ENCODE measurements at places on chromosomes 13 and 19.

- no peak for DNase-seq
These were observed 2.5 kb downstream of the LIPE start for GRCh38 chr19:42424712-42425131.

DNA sequence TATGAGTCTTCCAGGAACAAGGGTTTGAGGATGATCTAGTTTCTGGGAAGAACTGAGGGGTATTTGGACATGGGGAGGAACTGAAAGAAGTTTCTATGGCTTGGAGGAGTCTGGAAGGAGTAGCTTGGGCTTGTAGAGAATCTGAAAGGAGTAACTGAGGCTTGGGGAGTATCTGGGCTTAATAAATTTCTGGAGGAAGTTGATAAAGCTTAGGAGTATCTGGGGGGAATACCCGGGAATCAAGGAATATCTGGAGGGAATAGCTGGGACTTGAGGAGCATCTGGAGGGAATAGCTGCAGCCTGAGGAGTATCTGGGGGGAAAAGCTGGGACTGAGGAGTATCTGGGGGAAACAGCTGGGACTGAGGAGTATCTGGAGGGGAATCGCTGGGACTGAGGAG, 16.0 kb downstream of the FSD1 start:
- no peak for DNase-seq

- no peak for DNase-seq
These were observed 265.6 kb downstream of the GPC5 start for GRCh38 chr13:91664039-91664438.

- no peak for DNase-seq
These were observed 586.8 kb upstream of the MIR17HG start for GRCh38 chr13:90760639-90761038.

DNA sequence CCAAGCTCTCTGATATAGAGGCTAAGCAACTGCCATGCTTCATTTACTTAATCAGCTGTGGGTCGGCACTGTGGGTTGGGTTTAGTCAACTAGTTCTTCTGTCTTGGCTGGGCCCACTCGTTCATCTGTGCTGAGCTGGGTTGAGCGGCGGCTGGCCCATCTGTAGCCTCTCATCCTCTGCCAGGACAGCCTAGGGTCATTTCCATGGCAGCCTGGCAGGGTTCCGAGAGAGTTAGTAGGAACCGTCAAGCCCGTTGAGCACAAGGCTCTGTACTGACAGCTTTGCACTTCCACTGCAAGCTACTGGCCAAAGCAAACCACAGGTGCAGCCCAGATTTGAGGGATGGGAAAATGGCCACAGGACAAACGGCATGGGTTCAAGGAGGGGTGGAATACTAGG, 6.6 kb upstream of the ZNF835 start:
- DNase-seq, result no peak

DNA sequence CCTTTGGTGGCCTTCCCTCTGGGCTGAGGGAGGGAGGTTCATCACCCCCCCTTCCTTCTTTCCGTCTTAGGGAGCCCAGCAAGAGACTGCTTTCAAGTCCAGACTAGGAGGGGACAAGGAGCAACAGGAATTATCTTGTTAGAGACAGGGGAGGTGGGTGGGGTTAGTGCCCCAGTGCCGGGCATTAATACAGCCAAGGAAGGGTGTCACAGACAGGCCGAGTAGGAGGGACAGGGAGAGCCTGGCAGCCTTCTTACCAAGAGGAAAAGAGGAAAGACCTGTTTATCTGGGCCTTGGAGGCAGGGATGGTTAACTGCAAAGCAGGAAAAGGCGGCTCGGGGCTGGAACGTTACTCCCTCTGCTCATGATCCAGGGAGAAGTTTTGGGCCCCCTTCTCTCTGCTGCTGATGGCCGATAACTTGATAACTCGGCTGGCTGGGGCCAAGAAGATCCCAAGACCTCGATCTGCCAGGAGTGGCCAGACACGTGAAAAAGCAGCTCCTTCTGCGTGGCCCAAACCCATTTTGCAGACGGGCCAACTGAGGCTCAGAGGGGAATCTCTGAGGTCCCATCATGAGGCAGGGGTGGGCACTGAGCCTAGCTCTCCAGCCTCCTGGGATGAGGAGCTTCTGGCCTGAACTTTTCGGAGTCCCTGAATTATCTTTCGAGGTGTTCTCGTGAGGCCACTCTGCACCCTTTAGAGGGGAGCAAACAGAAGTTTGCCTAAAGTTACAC, 79.3 kb downstream of the PTPRS start:
- no peak for DNase-seq

DNA sequence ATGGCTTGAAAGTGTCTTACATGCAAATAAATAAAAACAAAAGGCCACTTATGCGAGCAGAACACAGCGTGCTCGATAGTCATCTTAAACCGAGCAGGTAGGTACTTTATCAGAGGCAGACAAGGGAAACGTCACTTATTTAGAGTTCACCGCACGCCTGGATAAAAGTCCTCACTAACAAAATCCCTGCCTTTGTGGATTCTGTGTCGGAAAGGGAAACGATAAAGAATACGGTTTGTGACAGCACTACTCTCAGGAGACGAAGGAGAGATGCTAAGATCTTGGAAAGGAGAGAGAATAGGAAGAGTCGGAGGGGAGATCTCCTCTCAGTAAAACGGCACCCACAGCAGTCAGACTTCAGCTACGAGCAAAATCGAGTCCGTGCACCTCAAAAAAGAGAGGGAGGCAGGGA, 581 bp downstream of the RCBTB1 start:
- DNase-seq, result no peak

DNA sequence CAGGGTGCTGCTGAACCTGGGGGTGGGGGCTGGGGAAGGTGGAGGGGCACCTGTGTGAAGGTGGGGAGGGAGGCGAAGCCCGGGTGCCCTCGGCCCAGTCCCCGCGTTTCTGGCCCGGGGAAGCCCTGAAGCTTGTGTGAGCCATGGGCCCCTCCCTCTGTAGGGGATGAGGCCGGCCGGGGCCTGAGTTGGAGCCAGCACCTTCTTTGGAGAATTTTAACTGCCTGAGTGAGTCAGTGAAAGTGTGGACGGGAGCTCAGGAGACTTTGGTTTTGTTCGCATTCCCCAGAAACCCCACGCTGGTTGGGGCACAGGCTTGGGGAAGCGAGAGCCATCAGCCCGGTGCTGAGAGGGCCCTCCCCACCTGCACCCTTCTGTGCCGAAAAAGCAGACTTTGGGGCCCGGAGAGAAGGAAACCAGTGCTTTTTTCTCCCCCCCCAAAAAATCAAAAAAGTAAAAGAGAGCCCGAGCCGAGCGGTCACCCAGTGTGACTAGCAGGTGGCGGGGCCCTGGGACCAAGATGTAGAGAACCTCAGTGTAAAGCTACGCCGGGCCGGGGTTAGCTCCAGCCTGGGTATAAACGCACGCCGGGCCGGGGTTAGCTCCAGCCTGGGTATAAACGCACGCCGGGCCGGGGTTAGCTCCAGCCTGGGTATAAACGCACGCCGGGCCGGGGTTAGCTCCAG, 45.1 kb downstream of the TMEM255B start:
- no peak for DNase-seq

- DNase-seq, result no peak
These were observed 17.2 kb upstream of the DACT3 start for GRCh38 chr19:46678110-46678732.

DNA sequence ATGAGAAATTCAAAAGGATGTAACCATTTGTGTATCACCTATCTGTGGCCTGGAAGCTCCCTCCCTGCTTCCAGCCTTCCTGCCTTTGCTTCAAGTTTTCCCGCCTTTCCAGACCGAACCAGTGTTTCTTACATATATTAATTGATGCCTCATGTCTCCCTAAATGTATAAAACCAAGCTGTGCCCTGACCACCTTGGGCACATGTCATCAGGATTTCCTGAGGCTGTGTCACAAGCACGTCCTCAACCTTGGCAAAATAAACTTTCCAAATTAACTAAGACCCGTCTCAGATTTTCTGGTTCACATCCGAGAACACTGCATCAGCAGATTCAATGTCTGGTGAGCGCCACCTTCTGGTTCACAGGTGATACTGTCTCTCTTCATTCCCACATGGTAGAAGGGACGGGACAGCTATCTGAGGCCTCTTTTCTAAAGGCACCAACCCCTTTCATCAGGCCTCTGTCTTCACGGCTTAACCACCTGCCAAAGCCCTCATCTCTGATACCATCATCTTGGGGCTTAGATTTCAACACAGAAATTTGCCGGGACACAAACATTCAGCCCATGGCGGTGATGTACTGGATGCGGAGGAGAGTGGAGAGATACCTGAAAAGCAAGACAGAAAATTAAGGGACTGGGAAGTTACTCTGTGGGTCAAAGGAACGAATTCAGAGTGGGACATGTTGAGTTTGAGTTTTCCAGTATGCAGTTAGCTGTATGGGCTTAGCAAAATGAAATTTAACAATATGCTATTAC, 58.7 kb upstream of the PABPC3 start:
- DNase-seq, result peak; percentile 76

GRCh38 chr19:8304841-8305621, 3.1 kb downstream of the CD320 start:
- no peak for DNase-seq

GRCh38 chr19:18480006-18480691, 41.7 kb downstream of the ELL start:
- peak; percentile 67 for DNase-seq

- DNase-seq, result no peak
These were observed 37.7 kb upstream of the PDCD5 start for GRCh38 chr19:32543115-32543900.

DNA sequence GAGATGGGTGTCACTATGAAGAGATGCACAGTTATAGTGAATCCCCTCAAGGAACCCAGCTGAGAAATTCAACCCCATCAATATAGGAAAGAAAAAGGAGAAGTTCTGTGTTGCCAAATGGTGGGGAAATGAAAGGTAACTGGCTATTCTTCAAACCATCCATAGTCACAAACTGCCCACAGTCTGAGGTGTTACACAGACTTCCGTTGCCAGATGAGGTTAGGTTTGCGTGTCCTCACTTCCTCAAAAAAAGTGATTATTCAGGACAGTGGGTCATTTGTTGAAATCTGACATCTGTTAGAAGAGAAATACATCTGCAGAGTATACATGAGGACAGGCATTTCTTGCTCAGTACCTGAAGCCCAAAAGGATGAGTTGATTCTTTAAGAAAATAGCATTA, 9.0 kb downstream of the SIGLEC5 start:
- DNase-seq, result no peak

DNA sequence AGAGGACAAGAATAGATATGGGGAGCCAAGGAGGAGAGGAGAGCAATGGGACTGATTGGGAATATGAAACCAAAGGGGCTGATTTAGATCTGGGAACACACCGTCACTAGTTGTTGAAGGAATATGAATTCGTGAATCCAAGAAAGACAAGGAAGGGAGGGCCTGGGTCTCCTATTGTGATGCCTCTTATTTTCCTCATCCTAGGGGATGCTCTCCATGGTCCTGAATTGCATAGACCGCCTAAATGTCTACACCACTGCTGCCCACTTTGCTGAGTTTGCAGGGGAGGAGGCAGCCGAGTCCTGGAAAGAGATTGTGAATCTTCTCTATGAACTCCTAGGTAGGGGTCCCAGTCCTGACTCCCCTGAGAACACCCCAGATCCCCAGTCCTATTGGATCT, 21.5 kb downstream of the RYR1 start:
- peak; percentile 29 for DNase-seq

DNA sequence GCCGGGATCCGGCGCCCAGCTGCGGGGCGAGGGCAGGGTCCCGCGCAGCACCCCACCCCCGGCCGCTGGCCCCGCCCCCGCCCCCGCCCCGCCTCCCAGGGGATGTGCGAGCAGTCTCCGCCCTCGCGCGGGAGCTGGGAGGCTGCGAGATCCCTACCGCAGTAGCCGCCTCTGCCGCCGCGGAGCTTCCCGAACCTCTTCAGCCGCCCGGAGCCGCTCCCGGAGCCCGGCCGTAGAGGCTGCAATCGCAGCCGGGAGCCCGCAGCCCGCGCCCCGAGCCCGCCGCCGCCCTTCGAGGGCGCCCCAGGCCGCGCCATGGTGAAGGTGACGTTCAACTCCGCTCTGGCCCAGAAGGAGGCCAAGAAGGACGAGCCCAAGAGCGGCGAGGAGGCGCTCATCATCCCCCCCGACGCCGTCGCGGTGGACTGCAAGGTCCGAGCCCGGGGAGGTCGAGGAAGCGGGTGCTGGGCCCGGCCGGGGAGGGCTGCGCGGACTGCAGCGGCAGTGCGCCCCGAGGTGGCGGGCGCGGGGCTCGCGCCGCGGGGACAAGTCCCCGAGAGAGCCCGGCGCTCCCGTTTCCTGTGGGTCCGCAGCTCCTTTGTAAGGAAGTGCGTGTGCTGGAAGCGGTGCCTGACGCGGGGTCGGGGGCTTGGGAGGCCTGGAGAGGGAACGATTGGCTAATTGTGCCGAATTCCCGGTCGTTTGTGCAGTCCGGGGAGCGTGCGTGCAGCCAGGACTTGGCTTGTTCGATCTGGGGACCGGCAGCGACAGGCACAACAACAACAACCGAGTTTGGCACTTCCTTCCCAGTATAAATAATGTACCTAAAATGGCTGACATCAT, at the start of gene ITM2B:
Gene ITM2B, plus strand, starts transcription at position 161 of the 843 bp plus-strand sequence. Its CDS starts 155 bp downstream, at position 316.
- DNase-seq, result peak; percentile 87

DNA sequence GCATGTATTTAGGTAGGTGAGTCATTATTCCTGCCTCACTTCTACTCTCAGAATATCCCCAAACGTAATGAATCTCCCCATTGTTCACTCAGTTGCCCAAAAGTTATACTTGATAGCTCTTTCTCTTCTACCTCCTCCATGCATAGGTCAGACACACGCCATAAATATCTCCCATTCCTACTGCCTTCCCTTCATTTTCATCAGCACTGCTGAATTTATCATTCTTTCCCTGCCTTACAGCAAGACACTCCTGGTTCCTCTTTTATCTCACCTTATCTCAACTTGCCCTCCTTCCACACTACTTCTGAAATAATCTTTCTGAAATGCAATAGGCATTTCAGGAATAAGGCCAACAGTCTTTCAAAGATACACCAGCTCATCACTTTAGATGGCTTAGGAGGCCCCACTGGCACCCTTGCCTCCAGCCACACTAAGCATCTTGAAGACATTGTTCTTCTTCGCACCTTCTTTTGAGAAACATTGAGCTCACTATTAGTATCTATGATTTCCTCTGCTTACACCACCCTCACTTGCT, 333.9 kb downstream of the MYO16 start:
- no peak for DNase-seq

- no peak for DNase-seq
These were observed 62.2 kb upstream of the TM9SF2 start for GRCh38 chr13:99439048-99439447.

DNA sequence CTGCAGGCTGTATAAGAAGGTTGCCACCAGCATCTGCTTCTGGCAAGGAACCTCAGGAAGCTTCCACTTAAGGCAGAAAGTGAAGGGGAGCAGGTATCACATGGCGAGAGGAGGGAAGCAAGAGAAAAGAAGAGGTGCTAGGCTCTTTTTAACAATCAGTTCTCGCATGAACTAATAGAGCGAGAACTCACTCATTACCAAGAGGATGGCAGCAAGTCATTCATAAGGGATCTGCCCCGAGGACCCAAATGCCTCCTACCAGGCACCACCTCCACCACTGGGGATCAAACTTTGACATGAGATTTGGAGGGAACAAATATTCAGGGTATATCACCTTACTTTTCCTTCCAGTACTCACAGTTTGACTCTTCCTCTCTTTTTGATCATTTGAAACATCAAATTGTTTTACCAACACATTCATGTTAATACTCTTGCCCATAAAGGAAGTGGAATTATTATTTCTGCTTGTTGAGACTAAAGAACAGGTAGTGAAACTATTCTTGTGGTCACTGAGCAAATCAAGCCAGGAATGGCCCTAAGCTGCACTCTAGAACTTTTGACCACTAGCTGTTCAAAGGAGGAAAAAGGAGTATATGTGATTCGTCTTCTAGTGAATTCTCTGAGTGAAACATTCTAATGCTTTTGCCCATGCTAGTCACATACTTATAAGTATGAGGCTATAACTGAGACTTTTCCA, 45.0 kb downstream of the LACC1 start:
- DNase-seq, result no peak

- no peak for DNase-seq
These were observed 41.9 kb downstream of the ADPRHL1 start for GRCh38 chr13:113411216-113412023.

GRCh38 chr13:112574416-112574815, 13.5 kb downstream of the TUBGCP3 start:
- no peak for DNase-seq

Data from lung (tissue), 17 donors.